Smooth muscle cell of the pulmonary artery (primary cell): ENCODE measurements at places on chromosomes 3 and 15. TPM values are rescaled to one million over a fixed set of nuclear protein-coding genes. Genes with fewer than 3 reads are reported as not detected.

The DHX36 gene
- 47.6 and 48.2 TPM in 2 replicates for total RNA-seq

The ARRDC4 gene
- total RNA-seq = 5.5 and 54.2 TPM in 2 replicates

The CLDN18 gene
- not detected in 2 replicates for total RNA-seq

The SLC28A1 gene
- 0.10 TPM in 1 of 2 replicates, not detected in the other for total RNA-seq

The CNTN4 gene
- under 0.01 TPM in 1 of 2 replicates, not detected in the other for total RNA-seq

The NEK4 gene
- total RNA-seq = 25.0 and 29.6 TPM in 2 replicates

The SUSD5 gene
- total RNA-seq = 8.4 and 13.7 TPM in 2 replicates

The HACD2 gene
- total RNA-seq = 24.6 and 30.1 TPM in 2 replicates

The OXTR gene
- total RNA-seq = 18.5 and 30.7 TPM in 2 replicates

The GOLGA8N gene
- total RNA-seq = 6.8 and 7.1 TPM in 2 replicates

The IL20RB gene
- 0.98 and 1.0 TPM in 2 replicates for total RNA-seq

The HDAC11 gene
- 20.0 and 22.4 TPM in 2 replicates for total RNA-seq

The SAMMSON gene
- total RNA-seq = not detected in 2 replicates

The SLC12A1 gene
- total RNA-seq = not detected in 2 replicates

The LMAN1L gene
- 0.26 TPM in 1 of 2 replicates, not detected in the other for total RNA-seq

The ANKRD34C gene
- total RNA-seq = not detected in 2 replicates

The GREM1 gene
- 166 and 792 TPM in 2 replicates for total RNA-seq

The PLA1A gene
- 0.13 and 0.30 TPM in 2 replicates for total RNA-seq

The PRICKLE2 gene
- total RNA-seq = 31.0 and 35.4 TPM in 2 replicates
